ENCODE measurements at places on chromosomes 7 and 10. TPM values are rescaled to one million over a fixed set of nuclear protein-coding genes. Genes with fewer than 3 reads are reported as not detected.

DNA sequence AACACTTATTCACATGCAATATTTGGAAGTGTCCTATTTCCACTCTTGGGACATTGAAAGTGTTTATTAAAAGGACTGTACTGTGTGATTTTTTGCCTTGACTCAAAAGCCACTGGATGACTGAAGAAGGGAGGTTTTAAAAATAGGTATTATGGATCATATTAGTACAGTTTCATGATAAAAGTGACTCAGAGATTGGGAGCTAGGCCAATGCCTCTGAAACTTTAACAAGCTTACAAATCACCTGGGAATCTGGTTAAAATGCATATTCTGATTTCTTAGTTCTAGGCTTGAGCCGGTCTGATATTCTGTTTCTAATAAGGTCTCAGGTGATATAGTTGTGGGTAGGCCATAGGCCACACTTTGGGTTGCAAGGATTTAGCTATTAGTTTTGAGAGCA, 191.2 kb downstream of the PLXDC2 start:
- no peak for DNase-seq

DNA sequence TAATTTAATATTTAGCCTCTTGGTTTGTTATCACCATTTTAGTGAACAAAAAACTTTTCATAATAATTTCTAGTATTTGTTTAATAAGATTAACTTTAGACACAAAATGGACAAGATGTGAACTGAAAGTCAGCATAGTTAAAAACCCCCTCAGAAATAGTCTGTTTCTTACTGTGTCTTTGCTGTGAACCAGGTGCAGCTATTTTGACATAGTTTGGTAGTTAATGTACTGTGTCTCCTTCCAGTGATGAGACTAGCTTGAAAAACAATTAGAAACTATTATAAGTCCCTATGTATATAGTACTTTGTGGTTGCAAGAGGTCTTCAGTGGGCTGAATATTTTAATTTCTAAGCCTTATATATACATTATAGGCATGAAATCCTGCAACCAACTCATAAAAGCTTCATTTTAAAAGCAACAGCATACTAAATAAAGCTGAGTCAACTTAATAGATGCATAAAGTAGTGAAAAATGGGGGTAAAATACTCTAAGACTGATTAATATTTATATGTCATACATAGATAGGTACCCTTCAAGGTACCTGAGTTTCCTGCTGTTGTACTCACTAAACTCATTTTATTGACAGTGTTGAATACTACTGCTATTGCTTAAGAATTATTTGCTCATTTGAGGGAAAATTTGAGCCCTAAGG, 19.2 kb downstream of the DMTF1 start:
- no peak for DNase-seq

GRCh38 chr10:90912174-90912573, 8.7 kb downstream of the ANKRD1 start:
- DNase-seq = no peak

Gene MACC1
- total RNA-seq = 33.2 TPM

- DNase-seq = no peak
Measured at GRCh38 chr10:56561336-56561735, 200.3 kb upstream of the ZWINT start.
